CD4-positive, alpha-beta T cell (primary cell): ENCODE measurements at places on chromosomes 16 and 17. TPM values are rescaled to one million over a fixed set of nuclear protein-coding genes. Genes with fewer than 3 reads are reported as not detected.
A peak's percentile ranks its signal among the peaks of the same experiment; 100 is the strongest.

The TK1 gene
- total RNA-seq = 0.88 TPM

The TANGO6 gene
- 17.1 TPM for total RNA-seq

The NRN1L gene
- total RNA-seq = 2.9 TPM

The CSH2 gene
- not detected for total RNA-seq

- no peaks in the 10 kb centered on the region for H3K36me3 ChIP-seq
- peaks cover 7% of the 10 kb centered on the region for H3K4me1 ChIP-seq
- H3K27ac ChIP-seq = no peak overlapping the region
- DNase-seq = no peak
Measured at GRCh38 chr17:61390479-61390791, 9.2 kb upstream of the TBX2 start.

DNA sequence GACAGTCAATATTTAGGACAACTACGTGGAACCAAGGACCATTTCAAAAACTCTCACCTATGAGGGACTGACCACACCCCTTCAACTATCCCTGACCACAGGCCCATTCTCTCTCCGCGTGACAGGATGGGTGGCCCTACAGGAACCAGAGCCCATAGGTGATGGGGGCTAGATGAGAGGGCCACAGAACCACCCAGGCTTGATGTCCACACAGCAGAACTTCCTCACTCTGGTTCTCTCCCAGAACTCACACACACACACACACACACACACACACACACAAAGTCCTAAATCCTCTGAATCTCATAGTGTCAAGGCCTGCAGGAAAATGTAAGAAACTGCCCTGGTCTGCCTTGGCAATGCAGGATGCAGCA lies 1.5 kb downstream of the ZNF319 start:
- DNase-seq = no peak
- H3K27me3 ChIP-seq = no peaks in the 10 kb centered on the region
- H3K4me3 ChIP-seq = peak overlapping the region; percentile 75
- H3K27ac ChIP-seq = peak overlapping the region; percentile 64

GRCh38 chr17:49486012-49486641 lies 9.0 kb upstream of the NGFR start:
- no peaks in the 10 kb centered on the region for H3K4me1 ChIP-seq
- peaks cover 19% of the 10 kb centered on the region for H3K27me3 ChIP-seq

GRCh38 chr16:3356118-3356517 lies 429 bp downstream of the OR2C1 start:
- H3K4me1 ChIP-seq = peaks cover 6% of the 10 kb centered on the region
- H3K36me3 ChIP-seq = no peaks in the 10 kb centered on the region
- no peak overlapping the region for H3K4me3 ChIP-seq
- H3K27ac ChIP-seq = no peak overlapping the region
